Psoas muscle (tissue), 8 donors: ENCODE measurements at places on chromosomes 12 and 14. TPM values are rescaled to one million over a fixed set of nuclear protein-coding genes. Genes with fewer than 3 reads are reported as not detected.

Gene FOXG1
- polyA plus RNA-seq = under 0.01 TPM

Gene CNTN1
- 0.12 TPM for polyA plus RNA-seq

- H3K27ac ChIP-seq = no peak overlapping the region
- no peak for DNase-seq
Observed at GRCh38 chr12:64796205-64796845, 28.1 kb upstream of the TBC1D30 start.

Gene PMEL
- 0.20 TPM for polyA plus RNA-seq

DNA sequence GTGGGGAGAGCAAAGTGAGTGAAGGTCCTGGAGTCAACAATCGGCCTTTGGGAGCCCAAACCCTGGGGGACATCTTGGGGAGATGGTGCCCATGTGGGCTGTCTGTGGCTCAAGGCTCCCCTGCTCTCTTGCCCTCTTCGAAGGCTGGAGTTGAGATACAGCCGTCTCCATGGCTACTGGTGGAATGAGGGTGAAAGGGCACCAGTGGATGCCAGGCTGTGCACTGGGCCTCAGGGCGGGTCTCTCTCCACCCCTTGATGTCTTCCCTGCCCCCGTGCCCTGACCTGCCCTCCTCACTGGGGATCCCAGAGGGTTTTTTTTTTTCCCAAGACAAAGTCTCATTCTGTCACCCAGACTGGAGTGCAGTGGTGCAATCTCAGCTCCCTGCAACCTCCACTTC lies 2.0 kb upstream of the ANKRD9 start:
- no peak overlapping the region for H3K4me3 ChIP-seq
- DNase-seq = no peak
- no peaks in the 10 kb centered on the region for H3K27me3 ChIP-seq
- no peak overlapping the region for H3K27ac ChIP-seq

DNA sequence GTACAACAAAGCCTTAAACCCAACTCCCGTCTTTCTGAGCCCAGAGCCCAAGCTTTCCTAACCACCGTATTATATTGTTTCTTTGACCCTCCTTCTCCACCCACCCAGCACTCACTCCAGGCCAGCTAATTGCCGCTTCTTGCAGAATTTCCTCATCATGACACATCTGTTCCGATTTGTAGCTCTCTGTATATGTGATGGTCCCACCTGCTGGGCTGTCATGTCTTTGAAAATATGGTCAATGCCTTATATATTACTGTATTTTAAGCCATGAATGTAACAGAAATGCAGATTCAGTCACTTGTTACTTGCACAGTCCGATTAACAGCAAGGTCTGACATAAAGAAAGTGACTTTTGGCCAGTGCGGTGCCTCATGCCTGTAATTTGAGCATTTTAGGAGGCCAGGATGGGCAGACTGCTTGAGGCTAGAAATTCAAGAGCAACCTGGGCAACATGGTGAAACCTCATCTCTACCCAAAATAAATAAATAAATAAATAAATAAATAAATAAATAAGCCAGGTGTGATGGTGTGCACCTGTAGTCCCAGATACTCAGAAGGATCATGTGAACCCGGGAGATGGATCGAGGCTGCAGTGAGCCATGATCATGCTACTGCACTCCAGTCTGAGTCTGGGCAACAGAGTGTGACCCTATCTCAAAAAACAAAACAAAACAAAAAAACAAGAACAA lies 359.8 kb downstream of the ATP23 start:
- DNase-seq = no peak
- H3K36me3 ChIP-seq = no peaks in the 10 kb centered on the region
- H3K27ac ChIP-seq = no peak overlapping the region
- H3K27me3 ChIP-seq = no peaks in the 10 kb centered on the region
- no peak overlapping the region for H3K4me3 ChIP-seq

GRCh38 chr12:32896432-32897280 lies at the start of gene PKP2:
Gene PKP2 (minus strand): TSS chr12:32896777. CDS start chr12:32896731, 46 bp downstream.
- H3K4me3 ChIP-seq = peak within 1 kb of the TSS; percentile 76
- peak within 1 kb of the TSS; percentile 37 for H3K27ac ChIP-seq
- peaks cover 20% of the 10 kb centered on the region for H3K27me3 ChIP-seq
- H3K36me3 ChIP-seq = no peaks in the 10 kb centered on the region

DNA sequence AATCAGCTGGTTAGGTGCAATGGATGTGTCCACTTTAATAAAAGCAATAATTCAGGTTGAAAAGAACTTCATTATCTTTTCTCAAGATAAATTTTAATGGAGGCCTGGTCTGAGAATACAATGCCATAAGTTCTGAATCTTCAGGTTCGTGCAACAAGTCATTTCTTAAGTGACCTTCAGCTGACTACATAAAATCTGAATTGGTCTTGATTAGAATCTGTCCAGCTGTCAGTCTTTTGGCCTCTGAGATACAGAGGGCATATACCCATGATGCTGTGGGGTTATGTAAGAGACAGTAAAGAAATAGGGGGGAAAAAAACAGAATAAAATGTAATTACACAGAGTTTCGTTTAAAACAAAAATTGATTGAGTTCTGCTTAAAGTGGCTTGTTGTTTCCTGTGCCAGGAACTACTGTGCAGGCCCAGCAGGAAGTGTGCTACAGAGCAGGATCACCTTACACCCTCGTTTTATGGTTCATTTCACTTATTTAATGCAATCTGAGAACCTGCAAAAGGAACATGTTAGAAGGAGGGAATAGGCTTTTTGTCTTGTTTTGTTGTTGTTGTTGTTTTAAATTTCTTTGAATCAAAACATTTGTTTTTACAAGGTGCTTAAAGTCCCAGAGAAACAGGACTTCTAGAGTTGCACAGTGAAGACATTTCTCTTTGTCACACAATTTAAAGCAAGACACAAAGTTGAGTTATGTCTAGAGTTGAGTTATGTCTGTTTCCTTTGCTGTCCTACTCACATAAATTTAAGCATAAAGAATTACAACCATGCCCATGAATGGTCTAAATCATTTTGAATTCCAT lies 64.2 kb downstream of the LGR5 start:
- no peak overlapping the region for H3K27ac ChIP-seq
- no peak overlapping the region for H3K4me3 ChIP-seq
- H3K36me3 ChIP-seq = no peaks in the 10 kb centered on the region
- H3K4me1 ChIP-seq = no peaks in the 10 kb centered on the region
- DNase-seq = no peak

DNA sequence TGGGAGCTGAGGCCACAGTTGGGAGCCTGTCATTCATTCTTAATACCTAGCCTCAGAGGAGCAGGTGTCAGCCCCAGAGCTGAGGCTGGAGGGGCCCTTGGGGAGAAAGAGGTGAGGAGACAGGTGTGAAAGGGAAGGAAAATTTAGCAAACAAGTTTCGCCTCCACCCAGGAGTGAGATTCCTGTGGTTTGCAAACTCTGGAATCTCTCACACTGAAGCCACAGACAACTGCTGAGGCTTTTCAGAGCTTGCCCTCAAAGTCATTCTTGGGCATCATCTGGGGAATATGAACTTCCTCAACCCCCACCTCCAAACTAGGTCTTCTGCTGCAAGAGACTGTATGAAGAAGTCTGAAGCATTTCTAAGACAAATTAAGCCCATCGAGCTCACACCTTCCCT lies 589.5 kb upstream of the TBX3 start:
- no peaks in the 10 kb centered on the region for H3K4me1 ChIP-seq
- DNase-seq = no peak
- no peaks in the 10 kb centered on the region for H3K36me3 ChIP-seq
- no peak overlapping the region for H3K27ac ChIP-seq
- no peak overlapping the region for H3K4me3 ChIP-seq

Gene SLC39A9
- 19.2 TPM for polyA plus RNA-seq

Gene UBR7
- 20.2 TPM for polyA plus RNA-seq

DNA sequence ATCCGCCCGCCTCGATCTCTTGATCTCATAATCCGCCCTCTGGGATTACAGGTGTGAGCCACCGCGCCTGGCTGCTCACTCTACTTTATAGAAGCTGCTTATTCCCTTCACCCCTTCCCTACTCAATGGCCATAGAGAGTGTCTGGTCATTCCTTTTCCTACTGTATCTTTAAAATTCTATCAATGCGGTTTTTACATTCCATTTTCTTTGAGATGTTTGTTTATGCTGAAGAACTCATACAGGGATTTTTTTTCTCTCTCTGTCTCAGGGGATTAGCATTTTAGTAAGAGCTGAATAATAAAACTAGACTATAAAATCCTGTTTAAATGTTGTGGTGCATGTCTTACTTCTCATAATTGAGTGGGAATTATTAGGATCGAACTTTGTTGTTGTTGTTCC lies 218.6 kb upstream of the FOXN3 start:
- H3K27me3 ChIP-seq = no peaks in the 10 kb centered on the region
- H3K27ac ChIP-seq = no peak overlapping the region
- DNase-seq = no peak
- no peak overlapping the region for H3K4me3 ChIP-seq
- H3K36me3 ChIP-seq = no peaks in the 10 kb centered on the region
- no peaks in the 10 kb centered on the region for H3K4me1 ChIP-seq

Gene GALNT6
- polyA plus RNA-seq = 0.40 TPM

Gene STAC3
- 738 TPM for polyA plus RNA-seq

DNA sequence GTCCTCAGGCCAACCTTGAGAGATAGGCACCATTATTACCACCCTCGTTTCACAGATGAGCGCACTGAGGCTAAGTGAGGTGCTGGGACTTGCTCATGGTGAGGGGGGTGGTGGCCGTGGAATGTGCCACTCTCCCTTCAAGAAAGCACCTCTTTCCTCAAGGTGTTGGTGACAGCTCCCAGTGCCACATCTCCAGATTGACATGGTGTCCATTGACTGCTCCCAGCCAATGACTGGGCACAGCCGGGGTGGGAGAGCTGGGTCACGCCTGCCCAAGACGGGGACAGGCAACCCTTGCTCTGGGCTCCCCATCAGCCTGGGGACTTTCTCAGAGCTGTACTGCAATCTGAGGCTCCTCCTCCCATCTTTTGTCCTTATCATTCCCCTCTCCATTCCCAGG lies 21.0 kb upstream of the MYL2 start:
- H3K27ac ChIP-seq = no peak overlapping the region
- H3K36me3 ChIP-seq = peaks cover 3% of the 10 kb centered on the region
- H3K27me3 ChIP-seq = no peaks in the 10 kb centered on the region
- no peak overlapping the region for H3K4me3 ChIP-seq
- DNase-seq = no peak

- peaks cover 53% of the 10 kb centered on the region for H3K27me3 ChIP-seq
- H3K27ac ChIP-seq = no peak overlapping the region
- H3K36me3 ChIP-seq = no peaks in the 10 kb centered on the region
- H3K4me3 ChIP-seq = no peak overlapping the region
- H3K4me1 ChIP-seq = peaks cover 10% of the 10 kb centered on the region
Observed at GRCh38 chr14:30876692-30877091, 2.3 kb downstream of the COCH start.

- peaks cover 79% of the 10 kb centered on the region for H3K4me1 ChIP-seq
- H3K27ac ChIP-seq = peak overlapping the region; percentile 95
- DNase-seq = no peak
- H3K27me3 ChIP-seq = no peaks in the 10 kb centered on the region
- no peaks in the 10 kb centered on the region for H3K36me3 ChIP-seq
Observed at GRCh38 chr12:123063535-123063934, 83.1 kb downstream of the ARL6IP4 start.

- no peaks in the 10 kb centered on the region for H3K4me1 ChIP-seq
- peaks cover 81% of the 10 kb centered on the region for H3K36me3 ChIP-seq
- H3K4me3 ChIP-seq = no peak overlapping the region
- DNase-seq = no peak
- H3K27ac ChIP-seq = no peak overlapping the region
- H3K27me3 ChIP-seq = no peaks in the 10 kb centered on the region
Observed at GRCh38 chr12:132806857-132807256, 21.8 kb downstream of the GOLGA3 start.

Gene KRT73
- not detected for polyA plus RNA-seq

DNA sequence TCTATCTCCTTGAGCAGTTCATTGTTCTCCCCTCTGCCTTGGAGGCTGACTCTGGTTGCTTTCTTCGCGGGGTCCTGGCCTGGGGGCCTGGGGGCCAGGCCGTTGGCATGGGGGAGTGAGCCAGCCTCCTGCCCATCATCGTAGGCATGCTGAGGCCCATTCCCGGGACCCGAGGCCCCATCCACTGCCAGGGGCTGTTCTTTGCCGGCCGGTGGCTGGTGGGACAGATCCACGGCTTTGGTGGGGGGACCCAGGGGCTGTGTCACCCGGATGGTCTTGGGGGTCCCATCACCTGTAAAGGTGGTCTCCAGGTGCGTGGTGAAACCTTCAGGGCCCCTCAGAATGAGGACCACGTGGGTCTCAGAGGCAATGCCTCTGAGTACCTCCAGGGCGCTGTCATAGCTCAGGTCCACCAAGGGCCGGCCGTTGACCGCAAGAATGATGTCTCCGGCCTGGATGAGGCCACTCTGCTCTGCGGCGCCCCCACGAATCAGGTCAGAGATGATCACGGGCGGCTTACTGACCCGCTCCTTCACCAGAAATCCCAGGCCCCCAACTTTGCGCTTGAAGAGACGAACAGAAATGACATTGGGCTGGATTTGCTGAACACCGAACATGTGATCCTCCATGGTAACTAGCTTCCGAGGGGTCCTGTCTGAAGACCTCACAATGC lies 30.8 kb downstream of the NOS1 start:
- DNase-seq = no peak
- H3K27ac ChIP-seq = no peak overlapping the region
- peaks cover 20% of the 10 kb centered on the region for H3K4me1 ChIP-seq
- no peak overlapping the region for H3K4me3 ChIP-seq
- H3K36me3 ChIP-seq = no peaks in the 10 kb centered on the region

Gene CIROP
- polyA plus RNA-seq = 0.03 TPM

Gene COL2A1
- polyA plus RNA-seq = 0.41 TPM

DNA sequence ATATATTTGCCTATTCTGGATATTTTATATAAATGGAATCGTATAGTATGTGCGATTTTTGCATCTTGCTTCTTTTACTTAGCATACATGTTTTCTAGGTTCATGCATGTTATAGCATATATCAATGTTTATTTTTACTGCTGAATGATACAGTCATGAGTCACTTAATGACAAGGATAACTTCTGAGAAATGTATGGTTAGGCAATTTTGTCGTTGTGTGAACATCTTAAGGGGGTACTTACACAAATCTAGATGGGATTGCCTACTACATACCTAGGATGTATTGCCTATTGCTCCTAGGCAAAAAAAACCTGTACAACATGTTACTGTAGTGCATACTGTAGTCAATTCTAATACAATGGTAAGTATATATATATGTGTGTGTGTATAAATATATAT lies 8.8 kb downstream of the USP15 start:
- peaks cover 94% of the 10 kb centered on the region for H3K4me1 ChIP-seq
- H3K27me3 ChIP-seq = no peaks in the 10 kb centered on the region
- no peak for DNase-seq
- no peak overlapping the region for H3K27ac ChIP-seq
- H3K4me3 ChIP-seq = no peak overlapping the region

Gene TOGARAM1
- 5.1 TPM for polyA plus RNA-seq

GRCh38 chr12:15427913-15428312 lies 105.6 kb downstream of the PTPRO start:
- H3K4me1 ChIP-seq = no peaks in the 10 kb centered on the region
- no peaks in the 10 kb centered on the region for H3K36me3 ChIP-seq
- H3K4me3 ChIP-seq = no peak overlapping the region
- DNase-seq = no peak
- no peak overlapping the region for H3K27ac ChIP-seq
- H3K27me3 ChIP-seq = no peaks in the 10 kb centered on the region
